ENCODE measurements at places on chromosomes 16 and 17.

DNA sequence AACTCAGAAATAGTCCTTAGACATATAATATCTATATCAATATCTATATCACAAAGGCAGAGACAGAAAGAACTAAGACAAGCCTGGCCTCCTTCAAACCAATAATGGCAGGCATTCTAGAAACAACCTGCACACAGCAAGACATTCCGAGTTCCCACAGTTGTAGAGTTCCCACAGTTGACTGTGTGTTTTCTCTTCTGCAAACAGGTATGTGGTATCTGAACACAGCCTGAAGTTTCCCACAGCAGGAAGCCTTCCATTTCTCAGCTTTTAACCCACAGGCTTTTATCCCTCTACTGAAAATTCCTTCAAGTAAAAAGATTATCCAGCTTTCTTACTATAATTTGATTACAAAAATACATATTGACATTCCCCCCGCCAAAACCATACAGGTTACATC lies 73.9 kb downstream of the ZZEF1 start:
- DNase-seq = no peak

- no peak for DNase-seq
These were observed 631 bp downstream of the BIRC5 start for GRCh38 chr17:78214706-78215061.

DNA sequence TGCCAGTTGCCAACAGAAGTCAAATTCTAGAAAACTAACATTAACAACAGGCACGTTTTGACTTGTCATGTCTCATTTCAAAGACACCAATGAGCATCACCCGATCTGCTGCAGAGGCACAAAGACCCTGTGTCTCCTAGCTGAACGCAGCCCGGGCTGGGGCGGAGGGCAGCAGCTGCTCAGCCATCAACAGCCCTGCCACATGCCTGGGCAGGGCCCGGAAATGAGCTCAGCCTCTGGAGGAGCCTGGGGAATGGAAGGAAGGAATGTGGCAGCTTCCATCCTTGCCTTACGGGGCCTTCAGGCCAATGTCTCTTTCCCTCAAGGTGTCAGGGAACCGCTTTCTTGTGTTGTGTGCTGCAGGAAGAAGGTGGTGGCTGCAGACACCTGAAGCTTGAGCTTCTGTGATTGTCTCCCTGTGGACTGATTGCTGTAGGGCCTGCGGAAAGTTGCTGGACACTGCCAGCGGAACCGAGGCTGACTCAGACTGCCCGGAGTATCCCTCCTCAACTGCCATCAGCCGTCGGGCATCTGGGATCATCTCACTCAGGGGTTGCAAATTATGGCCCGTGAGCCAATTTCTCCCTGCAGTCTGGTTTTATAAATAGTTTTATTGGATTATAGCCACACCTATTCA lies 7.3 kb downstream of the CDH13 start:
- DNase-seq = no peak

DNA sequence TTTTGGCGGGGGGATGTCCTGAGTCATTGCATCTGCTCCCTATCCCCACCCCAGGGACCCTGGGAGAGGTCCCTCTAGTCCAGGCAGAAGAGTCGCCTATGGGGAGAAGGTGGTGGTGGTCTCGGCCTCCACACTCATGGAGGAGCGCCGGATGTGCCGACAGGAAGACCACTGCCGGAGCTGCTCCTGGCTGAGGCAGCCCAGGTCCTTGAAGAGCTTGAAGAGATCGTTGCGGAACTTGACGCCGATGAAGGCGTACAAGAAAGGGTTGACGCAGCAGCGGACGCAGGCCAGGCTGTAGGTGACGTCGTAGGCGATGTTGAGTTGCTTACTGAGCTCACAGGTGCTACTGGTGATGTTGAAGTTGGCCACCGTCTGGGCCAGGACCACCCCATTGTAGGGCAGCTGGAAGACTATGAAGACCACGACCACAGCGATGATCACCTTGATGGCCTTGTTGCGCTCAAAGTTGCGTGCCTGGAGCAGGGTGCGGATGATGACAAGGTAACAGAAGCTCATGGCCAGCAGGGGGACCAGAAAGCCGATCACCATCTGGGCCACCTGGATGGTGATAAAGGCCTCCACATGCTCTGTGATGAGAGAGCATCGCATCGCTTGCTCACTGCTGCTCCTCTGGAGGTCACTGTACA lies 10.5 kb downstream of the CCR7 start:
- no peak for DNase-seq

DNA sequence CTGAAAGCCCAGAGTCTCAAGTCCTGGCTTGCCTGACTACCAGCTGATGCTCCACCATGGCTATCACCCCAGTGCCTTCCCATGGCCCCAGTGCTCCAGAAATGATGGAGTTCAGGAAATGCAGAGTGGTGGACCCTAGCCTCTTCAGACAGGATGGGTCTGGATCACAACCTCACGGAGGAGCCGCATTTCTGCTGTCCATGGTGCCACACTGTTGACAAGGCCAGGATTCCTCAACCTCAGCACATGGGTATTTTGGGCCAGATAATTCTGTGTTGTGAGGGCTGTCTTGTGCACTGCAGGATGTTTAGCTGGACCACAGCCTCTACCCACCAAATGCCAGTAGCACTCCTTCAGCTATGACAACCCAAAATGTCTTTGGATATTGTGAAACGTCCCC lies 6.7 kb upstream of the CRHR1 start:
- DNase-seq = no peak

DNA sequence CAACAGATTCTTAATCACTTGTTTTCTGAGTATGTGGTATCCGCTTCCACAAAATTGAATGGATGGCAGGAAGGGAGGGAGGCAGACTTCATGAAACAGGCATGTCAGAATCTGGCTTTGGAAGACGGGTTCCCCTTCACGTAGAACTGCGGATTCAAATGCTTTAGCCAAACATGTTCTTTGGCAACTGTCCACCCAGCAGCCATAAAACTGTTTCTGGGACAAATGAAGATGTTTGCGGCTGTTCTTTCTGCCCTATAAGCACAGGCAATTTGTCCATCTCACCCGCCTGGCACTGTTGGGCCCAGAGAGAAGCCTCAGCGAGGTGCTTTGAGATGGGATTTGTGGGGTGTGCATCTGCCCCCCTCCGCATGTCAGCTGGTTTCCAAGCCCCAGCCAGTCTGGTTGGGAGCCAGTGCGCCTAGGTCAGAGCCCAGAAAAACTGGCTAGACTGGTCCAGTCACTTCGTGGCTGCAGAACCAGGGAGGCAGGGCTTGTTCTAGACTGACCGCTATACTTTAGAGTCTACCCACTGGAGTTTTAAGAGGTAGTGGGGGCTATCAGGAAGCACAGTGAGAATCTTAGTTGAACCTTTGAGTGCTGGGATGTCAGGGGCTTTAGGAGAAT lies 6.3 kb downstream of the CRHR1 start:
- DNase-seq = no peak

DNA sequence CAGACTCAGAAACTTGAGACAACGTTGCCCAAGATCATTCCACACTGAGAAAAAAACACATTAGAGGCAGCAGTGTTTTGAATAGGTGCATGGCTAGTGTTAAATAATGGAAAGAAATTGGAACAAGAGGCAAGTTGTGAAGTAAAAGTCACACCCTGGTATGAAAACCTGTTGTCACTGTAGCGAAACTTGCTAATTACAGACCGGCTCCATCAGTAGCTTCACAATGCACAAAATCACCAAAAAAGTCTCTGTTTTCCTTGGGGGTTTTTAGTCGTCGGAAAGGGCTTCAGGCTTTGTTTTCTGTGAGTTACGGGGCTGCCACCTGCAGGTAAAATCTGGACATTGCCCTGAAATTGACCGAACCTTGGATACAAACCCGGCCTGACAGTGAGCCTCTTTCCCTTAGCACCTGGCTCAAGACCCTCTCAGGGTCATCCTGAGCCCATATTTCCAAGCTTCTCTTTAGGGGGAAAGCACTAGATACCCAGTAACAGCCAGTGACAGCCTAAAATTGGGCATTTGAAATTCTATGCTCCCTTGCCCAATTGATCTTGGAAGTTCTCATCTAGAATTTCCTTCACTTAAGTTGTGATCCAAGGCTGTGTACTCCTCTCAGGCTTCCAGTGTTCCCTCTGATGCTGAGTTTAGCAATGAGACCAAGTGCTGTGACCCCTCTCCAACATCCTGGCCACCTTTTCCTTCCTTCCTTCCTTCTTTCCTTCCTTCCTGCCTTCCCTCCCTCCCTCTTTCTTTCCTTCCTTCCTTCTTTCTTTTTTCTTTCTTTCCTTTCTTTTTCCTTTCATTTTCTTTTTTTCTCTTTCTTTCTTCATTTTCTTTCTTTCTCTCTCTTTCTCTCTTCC lies 7.2 kb upstream of the GRB2 start:
- DNase-seq = peak; percentile 71

DNA sequence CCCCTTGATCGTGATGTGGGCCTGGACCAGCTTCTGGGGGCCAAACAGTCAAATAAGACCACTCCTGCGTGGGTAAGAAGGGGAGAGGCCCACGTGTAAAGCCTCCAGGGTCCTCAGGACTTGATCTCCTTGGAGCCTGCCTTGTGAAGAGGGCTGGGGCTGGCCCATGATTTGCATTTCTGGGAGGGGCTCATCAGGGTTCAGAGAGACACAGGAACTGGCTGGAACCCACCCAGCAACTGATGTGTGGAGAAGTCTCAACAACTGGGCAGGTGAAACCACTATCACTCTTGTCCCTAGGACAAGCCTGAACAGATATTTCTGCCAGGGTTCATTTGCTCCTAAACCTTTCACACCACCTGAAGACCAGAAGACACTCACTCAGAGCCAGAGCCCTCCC lies 214.7 kb downstream of the ZNF423 start:
- DNase-seq = no peak

- DNase-seq = no peak
These were observed 4.7 kb upstream of the RFFL start for GRCh38 chr17:35068249-35068648.

DNA sequence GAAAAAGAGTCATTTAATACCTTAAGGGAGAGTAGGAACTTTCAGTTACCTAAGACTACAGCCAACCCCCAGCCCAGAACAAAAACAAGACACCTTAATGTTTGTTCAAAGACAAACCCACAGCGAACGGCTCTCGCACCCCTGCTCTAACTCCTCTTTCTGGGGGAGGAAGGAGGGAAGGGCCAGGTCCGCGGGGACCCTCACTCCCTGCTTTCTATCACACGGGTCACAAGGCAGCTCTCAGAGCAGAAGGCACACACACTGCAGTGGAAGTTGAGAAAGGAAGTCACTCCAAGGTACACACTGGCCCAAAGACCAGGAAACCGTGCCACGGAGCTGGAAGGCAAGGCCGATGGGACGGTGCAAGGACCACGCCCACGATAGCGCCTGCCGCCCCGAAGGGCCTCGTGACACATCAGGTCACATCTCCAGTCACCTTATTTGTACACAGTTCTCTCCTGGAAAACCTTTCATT lies 10.0 kb downstream of the LITAFD start:
- no peak for DNase-seq

DNA sequence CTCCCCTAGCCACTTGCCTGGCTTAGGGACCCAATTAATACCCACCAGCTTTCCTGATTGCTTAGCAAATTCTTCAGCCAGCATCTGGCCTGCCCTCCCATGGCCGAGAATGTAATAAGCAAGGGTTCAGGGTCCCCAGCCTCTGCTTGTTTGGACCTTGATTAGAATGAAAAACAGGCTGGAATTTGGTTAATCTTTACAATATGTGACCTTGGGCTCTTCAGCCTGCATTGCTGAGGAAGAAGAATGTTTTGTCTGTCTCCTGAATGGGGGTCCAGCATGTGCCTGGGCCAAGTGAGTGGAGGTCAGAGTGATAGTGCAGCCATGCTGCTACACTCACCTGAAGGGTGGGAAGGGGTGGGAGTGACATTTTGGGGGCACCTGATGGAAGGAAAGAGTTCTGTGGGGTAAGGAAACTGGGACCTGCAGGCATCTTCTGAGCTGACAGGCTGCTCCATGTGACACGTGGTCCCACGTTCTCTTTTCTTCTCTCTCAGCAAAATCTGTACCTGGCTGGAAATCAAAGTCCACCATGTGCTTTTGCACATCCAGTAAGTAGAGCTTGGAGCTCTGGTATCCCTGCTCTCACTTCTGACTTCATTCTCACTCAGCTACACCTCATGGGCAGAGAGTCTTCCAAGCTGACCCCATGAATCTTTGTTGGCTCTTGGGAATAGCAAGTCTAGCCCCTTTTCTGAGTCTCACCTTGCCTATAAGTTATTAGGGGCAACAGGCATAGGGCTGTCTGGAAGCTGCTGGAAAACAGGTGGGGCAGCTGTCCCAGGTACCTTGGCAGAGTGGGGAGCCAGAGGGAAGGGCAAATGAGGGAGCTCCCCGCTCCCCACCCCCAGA lies 5.3 kb downstream of the TMEM106A start:
- DNase-seq = no peak

DNA sequence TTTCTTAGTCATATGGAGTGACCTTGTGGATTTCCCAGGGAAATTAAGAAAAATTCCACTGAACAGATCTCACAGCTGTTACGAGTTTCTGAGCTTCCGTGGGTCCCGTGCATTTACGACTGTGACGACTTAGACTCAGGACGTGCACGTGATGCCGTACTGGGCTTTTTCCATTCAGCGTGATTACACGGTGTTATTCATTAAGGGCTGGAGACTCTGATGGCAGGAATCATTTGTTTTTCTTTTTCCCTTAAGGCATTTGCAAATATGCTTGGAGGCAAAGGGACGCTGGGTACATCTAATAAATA lies 57.2 kb downstream of the TBC1D16 start:
- DNase-seq = no peak

- DNase-seq = no peak
These were observed 2020.9 kb downstream of the TP53TG3F start for GRCh38 chr16:35480361-35480760.

- no peak for DNase-seq
These were observed 894 bp upstream of the PHKG2 start for GRCh38 chr16:30747331-30747730.

- no peak for DNase-seq
These were observed 17.4 kb downstream of the CCDC182 start for GRCh38 chr17:57727630-57728175.

DNA sequence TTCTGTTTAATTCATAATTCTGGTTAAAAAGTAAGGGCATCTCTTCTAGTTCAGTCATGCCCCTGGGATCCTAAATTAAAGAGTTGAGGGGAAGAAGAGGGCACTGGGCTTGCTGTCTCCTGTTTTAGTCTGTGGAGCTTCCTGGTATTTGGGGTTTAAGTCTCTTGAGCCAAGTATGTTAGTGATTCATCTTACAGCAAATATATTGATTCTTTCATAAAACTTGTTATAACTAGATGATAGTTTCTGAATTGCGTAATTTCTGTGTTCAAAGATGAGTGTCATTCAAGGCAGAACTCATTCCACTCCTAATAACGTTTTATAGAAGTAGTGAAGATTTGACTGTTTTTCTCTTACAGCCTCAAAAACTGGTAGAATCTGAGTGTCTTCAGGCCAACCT lies 1.7 kb downstream of the TXNDC17 start:
- no peak for DNase-seq
